B cell (primary cell): ENCODE measurements at places on chromosomes 16 and 17. TPM values are rescaled to one million over a fixed set of nuclear protein-coding genes. Genes with fewer than 3 reads are reported as not detected.

Gene ACSM2A
- not detected in 2 replicates for total RNA-seq

Gene KRTAP4-6
- not detected in 2 replicates for total RNA-seq

Gene TMEM204
- 0.27 and 0.58 TPM in 2 replicates for total RNA-seq

Gene SCGB1C2
- total RNA-seq, result not detected in 2 replicates

Gene SLC5A11
- 0.62 and 1.1 TPM in 2 replicates for total RNA-seq

Gene PTGES3L
- 0.94 and 1.1 TPM in 2 replicates for total RNA-seq

Gene TIGD7
- total RNA-seq, result 12.8 and 15.7 TPM in 2 replicates

DNA sequence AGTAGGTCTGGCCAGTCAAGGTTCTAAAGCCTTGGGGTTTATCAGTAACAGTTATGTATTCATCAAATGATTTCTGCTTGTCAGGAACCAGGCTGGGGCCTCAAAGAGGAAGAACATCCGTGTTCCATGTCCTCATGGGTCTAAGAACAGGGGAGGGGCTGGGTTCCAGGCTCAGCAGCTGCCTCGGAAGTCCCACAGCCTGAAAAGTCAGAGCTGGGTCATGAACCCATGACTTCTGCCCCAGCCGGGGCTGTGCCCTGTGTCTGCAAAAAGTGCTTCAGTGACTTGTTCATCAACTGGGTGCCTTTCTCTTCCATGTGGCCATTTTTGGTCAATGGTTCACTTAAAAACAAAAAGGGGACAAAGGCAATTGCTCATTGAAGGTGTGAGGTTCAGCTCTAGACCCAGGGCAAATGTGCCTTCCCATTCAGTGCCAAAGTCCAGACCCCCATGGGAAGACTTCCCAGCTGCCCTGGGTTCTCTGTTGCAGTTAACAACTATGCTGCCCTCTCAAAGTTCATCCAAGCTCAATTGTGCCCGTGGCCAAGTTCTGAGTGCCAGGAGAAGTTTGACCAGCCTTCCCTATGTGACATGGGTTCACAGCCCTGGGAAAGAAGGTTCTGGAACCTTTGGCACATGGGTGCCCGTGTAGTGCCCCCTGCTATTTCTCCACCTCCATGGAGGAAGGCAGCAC is 18.5 kb downstream of the TBKBP1 start:
- DNase-seq, result no peak

DNA sequence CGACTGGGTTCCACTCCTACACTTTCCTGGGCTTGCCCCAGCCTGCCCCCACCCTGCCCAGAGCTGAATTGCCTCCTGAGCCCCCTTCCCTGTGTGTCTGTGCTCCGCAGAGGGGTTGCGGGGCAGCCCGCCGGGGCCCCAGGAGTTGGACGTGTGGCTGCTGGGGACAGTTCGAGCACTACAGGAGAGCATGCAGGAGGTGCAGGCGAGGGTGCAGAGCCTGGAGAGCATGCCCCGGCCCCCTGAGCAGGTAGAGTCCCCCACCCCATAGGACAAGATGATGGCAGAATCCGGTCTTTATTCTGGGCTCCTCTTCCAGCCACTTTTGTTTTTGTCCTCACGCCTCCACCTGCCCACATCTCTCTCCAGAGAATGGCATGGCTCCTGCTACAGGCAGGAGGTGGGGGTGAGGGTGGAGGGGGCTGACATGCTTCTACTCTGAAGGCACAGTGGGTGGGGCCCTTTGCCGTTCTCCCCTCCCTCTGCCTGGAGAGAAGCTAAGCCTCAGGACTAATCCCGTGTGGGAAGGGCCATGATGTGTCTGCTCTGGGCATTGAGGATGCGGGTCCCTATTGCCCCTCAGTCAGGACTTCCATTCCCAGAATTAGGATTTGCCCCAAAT is 3.5 kb downstream of the ACBD4 start:
- no peak for DNase-seq

DNA sequence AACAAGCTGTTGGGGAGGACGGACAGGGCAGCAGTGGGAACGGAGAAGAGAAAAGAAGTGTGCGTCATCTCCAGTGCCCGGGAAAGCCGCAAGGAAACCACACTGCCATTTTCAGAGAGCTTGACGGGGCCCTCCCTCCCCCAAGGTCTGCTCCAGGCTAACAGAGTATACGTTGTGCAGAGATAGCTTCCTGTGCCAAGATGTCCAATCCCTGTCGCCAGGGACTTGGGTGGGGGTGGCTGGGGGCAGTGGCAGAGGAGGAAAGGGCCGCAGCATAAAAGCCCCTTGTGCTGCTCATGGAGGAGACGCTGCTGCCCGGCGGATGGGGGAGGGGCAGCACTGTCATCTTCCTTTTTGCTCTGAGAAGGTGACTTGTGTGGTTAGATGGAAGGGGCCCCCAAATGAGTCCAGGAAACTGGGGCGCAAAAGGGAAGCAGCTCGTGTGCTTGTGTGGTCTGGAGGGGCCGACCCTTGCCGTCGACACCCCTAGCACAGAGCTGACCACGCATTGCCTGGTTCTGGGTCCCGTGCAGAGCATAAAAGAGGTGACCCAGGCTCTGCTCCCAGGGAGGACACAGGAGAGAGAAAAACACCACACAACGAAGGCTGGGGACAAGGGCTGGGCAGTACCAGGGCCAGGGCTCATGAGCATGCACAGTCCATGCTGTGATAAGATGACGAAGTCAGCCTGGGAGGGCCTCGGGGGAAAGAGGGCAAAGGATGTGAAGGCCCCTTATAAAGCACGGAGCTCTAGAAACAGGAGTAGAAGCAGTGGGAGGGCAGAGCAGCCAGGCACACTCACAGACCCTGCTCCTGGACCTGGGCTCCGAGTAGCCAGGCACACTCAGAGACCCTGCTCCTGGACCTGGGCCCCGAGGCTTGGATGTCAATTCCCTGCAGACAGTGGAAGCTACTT is 372.7 kb downstream of the SLC39A11 start:
- DNase-seq, result no peak

DNA sequence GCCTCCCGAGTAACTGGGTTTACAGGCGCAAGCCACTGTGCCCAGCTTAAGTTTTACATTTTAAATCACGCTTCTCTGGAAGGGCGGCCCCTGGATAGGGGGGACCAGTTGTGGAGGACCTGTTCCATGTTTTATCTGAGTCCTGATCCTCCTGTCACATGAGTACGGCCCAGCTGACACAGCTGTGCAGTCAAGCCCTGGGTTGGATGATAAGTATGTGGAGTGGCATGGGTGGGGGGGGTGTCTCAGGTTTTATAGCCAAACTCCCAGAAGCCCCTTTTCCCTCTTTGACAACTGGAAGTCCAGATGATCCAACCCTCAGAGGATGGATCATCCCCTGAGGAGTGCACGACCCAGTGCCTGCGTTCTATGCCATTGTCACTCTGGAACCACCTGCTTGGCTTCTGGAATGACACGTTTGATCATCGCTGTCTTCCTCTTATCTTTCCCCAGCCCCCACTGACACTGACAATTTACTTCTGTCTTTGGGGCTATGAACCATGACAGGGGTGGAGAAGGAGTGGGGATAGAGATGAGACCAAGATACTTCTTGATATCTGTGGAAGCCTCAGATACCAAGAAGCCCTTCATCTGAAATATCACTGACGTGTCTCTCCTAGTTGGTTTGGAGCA is 191.2 kb downstream of the MSI2 start:
- peak; percentile 45 for DNase-seq

DNA sequence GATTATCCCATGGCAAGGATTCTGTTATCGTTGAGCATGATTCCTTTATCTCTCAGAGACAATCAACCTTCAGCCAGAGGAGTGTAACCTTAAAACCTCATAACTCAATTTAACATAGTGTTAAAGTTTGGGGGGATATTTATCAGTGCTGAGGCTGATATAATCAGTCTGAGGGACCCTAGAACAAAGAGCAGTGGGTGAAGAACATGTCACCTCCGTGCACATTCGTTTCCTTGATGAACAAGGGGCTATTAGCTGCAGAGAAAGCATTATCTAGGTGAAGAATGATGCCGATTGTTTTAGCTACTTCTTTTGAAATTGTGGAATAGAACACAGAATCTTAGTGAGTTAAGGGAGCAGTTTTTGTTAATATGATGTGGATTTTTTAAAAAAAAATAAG is 99.1 kb downstream of the SKAP1 start:
- DNase-seq, result no peak

- no peak for DNase-seq
Observed at GRCh38 chr17:77649717-77650211, 308.7 kb upstream of the TNRC6C start.

DNA sequence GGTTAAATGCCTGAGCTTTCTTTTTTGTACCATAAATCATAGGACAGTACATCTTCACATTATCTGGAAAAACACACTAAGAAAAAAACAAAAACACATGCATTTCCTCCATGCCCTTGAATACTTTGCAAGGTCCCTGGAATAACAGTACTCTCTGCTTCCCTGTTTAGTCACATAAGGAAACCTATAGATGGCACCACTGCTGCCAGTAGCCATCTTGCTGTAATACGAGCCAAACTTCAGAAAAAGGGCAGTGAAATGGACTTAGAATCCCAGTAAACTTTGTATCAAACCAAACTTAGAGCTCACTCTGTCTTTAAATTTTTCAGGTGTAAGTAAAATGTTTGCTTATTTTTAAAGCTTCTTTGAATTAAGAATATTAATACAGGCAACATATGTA is 435.5 kb downstream of the KCNJ2 start:
- no peak for DNase-seq

- no peak for DNase-seq
Observed at GRCh38 chr17:81179220-81179619, 13.2 kb upstream of the AATK start.

DNA sequence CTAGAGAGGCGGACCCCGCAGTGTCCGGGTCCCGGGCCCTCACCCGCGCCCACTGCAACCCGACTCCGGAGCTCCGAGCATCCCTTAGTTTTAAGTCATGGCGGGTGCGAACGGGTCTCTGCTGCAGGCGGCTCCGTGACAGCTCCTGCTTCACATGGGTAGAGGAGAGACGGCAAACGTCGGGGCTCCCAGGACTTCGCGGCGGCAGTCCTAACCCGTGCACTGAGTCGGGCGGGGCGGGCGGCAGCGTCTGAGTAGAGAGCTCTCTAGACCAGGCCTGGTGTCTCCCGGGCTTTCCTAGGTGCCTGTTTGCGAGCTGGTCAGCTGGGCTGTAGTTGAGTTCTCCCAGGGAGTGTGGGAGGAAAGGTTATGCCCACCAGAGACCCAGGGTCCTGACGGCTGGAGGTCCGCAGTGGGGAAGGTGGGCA is 345 bp downstream of the TSC2 start:
- no peak for DNase-seq

DNA sequence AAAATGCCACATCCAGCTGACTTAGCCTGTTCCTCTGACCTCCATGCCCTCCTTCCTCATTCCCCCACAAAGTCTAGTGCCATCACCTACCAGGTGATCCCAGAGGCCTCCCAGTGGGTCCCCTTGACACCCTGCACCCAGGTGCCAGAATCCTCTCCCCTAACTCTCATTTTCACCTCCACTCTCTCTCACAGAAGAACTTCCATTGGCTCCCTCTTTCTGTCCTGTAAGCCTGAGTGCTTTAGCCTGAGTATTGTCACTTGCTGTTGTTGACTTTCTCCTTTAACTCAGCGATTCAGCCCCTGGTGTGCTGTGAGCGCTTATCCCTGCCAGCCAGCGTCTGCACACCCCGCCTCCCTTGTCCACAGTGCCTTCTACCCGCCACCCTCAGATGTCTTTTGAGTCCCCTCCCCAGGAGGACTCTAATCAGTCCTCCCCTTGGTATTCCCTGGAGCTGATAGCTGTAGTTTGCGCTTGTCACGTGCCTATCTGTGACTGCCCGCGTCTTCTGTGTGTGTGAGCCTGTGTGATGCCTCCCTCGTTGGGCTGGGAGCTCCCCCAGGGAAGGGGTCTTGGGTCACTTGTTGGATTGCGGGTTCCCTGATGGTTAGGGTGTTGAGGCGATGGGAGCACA is 31.9 kb downstream of the ARHGAP23 start:
- no peak for DNase-seq

DNA sequence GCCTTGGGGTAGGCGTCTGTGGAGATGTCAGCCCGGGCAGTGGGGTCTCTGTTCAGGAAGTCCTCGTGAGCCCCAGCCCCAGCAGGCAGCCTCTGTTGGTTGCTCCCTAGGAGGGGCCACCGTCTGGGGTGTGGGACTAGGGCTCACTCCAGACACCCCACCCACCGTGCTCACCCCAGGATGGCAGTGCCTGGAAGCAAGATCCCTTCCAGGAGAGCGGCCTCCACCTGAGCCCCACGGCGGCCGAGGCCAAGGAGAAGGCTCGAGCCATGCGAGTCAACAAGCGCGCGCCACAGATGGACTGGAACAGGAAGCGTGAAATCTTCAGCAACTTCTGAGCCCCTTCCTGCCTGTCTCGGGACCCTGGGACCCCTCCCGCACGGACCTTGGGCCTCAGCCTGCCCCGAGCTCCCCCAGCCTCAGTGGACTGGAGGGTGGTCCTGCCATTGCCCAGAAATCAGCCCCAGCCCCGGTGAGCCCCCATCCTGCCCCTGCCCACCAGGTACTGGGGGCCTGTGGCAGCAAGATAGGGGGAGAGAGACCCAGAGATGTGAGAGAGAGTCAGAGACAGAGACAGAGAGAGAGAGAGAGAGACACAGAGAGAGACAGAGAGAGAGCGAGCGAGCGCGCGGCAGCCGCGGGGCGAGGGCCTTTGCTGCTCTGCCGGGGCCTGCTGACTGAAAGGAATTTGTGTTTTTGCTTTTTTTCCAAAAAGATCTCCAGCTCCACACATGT is 9.8 kb downstream of the NTHL1 start:
- no peak for DNase-seq

GRCh38 chr16:86892509-86892908 is 314.2 kb downstream of the FOXL1 start:
- no peak for DNase-seq

DNA sequence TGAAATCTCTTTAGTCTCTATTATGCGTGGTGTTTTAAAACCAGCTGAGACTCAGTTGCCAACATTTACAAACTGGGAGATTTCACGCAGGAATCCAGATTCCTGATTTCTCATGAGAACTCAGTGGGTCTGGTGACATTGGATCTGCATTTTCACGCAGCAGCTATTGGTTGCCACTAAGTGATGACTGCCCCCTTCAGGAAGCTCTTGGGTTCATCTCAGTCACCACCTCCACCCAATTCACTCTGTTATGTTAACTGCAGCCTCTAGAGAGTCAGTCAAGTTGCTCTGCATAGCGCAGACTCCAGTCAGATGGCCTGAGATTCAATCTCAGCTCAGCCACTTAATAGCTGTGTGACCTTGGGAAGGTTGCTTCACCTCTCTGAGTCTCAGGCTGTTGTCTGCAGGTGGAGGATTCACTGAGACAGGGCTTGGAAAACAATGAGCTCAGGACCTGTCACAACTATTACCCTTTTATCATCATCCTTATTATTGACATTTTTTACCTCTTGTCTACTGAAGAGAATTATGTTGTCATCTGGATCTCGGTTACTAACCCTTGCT is 6.4 kb downstream of the SHISA9 start:
- DNase-seq, result no peak

GRCh38 chr16:57102888-57103851 is 10.8 kb downstream of the CPNE2 start:
- DNase-seq, result no peak
